ENCODE measurements at places on chromosomes 2 and 18.

DNA sequence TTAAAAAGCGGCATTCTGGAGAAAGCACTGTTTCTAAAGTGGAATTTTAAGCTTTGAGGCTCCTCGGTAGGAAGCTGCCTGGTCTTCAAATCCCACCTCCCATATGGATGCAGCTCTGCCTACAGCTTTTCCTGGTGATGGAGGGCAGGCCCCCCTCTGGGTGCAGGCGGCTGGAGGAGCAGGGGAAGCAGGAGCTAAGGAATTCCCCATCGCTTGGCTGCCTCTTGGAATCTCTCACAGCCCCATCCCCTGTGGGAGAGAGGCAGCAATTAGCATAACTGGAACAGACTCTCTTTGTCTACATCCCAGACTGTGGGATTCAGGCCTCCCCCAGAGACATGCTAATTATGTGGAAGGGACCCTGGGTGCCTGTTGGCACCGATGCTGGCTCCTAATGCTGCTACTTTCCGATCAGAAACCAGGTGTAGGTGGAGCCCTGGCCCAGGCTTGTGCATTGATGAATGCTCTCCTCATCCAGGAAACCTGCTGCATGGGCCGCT is 51.3 kb downstream of the LIPG start:
- no peak for DNase-seq

- DNase-seq: no peak
Measured at GRCh38 chr2:238713198-238713826, 134.6 kb upstream of the TWIST2 start.

- DNase-seq: no peak
Measured at GRCh38 chr2:85148190-85148589, 15.0 kb downstream of the TCF7L1 start.

- DNase-seq: no peak
Measured at GRCh38 chr2:7417845-7418742, 500.9 kb downstream of the RNF144A start.

DNA sequence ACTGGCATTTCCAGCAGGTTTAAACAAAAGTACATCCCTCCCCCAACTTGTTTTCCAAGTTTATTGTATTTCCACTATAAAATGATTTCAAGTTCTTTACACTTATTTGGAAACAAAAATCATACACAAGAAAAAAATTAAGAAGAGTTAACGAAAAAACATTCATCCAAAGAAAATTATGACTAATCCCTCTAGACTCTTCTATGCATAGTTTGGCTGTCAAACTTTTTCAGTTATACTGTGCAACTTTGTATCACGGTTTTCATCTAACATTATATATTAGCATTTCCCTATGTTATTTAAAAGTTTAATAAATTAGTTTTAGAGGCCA is 627 bp downstream of the WDCP start:
- DNase-seq: no peak

- DNase-seq: no peak
Measured at GRCh38 chr2:101718479-101718878, 21.0 kb downstream of the MAP4K4 start.

DNA sequence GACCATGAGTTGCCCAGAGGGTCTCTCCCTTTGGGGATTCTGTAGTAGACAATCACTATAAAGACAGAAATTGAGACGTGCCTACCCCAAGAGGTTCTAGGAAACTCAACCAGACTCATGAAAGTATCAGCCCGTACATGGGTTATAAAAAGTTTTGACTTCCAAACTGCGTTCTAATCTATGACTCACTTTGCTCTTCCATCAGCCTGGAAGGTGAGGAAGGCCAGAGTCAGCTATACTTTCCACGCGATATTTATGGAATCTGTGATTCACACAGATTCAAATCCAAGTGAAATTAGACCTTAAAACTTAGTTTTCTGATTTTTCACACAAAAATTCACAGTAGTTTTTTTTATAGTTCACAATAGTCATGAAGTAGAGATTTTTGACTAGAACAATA is 7.7 kb upstream of the LYPD1 start:
- DNase-seq: no peak
